HT1080 (cell line): ENCODE measurements at places on chromosomes 2 and 18.

- peak; percentile 56 for DNase-seq
Observed at GRCh38 chr2:117470311-117471095, 344.0 kb upstream of the DDX18 start.

DNA sequence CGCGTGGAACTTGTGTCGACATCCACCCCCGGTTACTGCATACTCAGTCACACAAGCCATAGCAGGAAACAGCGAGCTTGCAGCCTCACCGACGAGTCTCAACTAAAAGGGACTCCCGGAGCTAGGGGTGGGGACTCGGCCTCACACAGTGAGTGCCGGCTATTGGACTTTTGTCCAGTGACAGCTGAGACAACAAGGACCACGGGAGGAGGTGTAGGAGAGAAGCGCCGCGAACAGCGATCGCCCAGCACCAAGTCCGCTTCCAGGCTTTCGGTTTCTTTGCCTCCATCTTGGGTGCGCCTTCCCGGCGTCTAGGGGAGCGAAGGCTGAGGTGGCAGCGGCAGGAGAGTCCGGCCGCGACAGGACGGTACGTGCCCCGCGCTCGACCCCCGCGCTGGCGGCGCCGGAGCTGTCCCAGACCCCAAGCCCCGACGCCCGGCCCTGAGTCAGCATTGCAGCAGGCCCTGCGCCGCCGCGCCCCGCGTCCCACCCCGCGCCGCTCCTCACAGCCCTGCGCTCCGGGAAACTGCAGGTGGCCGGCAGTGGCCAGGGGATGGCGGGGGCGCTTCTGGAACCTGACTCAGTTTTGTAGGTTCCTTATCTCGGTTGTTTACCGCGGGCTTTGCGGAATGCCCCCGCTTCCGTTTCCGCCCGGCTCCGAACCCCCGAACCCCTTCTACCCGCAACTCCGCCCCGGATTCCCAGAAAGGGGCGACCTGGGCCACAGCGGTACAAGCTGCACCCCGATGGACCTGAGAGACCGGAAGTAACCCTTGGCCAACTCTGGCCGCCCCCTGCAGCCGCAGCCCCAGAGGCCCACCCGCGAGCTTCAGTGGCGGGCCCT lies at the start of gene CFLAR:
CFLAR (plus strand) TSS at position 50 of the 844 bp plus-strand sequence. CDS start 13,702 bp downstream, outside the sequence.
- DNase-seq = peak; percentile 63

GRCh38 chr18:4445902-4446301 lies 9.2 kb downstream of the DLGAP1 start:
- no peak for DNase-seq

GRCh38 chr2:74239346-74239745 lies 40.9 kb downstream of the MTHFD2 start:
- no peak for DNase-seq

- DNase-seq = no peak
Observed at GRCh38 chr2:120630031-120630701, 105.5 kb upstream of the GLI2 start.

- no peak for DNase-seq
Observed at GRCh38 chr2:239691720-239692119, 290.9 kb upstream of the HDAC4 start.

DNA sequence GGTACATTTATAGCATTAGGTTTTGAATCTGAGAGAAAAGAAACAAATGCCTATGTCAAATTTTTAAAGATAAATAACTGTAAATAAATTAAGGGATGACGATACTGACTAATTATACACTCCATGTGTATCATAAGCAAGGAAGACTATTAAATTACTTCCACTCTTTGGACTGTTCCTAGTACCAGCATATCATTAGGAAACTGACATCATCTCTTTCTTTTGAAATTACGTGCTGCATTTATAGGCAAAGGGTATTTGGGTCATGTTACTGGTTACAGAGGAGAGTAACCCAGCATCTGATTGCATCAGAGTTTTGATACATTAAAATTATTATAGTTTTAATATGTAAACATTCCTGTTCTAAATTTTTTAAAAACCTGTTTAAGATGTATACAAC lies 309.7 kb downstream of the XIRP2 start:
- DNase-seq = no peak

DNA sequence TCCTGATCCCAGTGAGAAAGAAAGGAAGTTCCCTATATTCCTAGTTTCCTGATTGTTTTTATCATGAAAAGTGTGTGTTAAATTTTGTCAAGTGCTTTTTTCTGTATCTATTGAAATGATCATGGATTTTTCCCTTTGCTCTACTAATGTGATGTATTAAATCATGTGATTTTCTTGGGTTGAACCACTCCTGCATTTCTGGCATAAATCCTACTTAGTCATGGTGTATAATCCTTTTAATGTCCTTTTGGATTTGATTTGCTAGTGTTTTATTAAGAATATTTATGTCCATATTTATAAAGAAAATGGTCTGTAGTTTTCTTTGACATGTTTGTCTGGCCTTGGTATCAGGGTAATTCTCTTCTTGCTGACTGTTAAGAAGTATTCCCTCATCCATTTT lies 87.3 kb upstream of the CNGA3 start:
- no peak for DNase-seq

DNA sequence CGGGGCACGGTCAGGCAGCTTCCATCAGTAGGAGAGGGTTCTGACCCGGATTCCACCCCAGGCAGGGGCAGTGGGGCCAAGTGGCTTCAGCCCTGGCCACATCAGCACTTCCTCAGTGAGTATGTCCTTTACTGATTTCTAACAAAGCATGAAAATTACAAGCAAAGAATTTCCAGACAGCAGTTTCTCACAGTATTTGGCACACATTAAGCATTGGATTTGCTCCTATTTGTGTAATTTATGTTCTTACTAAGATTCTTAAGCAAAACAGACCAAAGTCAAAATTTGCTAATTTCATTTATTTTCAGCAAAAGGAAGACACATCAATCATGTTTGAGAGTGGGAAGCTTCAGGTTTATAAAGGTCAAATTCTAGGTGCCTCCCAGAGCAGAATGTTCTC lies 73.3 kb upstream of the NFATC1 start:
- DNase-seq = no peak

DNA sequence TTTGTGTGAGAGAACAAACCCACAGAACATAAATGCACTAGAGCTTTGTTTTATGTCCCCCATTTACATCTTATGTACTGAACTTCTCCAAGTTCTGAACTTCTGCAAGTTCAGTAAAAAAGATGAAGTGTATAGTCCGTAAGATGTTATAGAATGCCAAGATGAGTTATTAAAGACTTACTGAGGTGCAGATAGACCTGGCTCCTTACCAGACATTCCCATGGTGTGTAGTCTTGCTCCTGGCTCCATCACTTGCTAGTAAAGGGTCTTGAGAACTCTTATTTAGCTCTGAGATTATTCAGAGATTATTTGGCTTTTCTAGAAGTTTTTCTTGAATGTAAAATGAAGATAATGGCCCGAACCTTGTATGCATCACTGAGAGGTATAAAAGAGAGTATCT lies 16.8 kb downstream of the GULP1 start:
- DNase-seq = no peak

- DNase-seq = no peak
Observed at GRCh38 chr2:16625201-16625729, 40.4 kb downstream of the CYRIA start.

DNA sequence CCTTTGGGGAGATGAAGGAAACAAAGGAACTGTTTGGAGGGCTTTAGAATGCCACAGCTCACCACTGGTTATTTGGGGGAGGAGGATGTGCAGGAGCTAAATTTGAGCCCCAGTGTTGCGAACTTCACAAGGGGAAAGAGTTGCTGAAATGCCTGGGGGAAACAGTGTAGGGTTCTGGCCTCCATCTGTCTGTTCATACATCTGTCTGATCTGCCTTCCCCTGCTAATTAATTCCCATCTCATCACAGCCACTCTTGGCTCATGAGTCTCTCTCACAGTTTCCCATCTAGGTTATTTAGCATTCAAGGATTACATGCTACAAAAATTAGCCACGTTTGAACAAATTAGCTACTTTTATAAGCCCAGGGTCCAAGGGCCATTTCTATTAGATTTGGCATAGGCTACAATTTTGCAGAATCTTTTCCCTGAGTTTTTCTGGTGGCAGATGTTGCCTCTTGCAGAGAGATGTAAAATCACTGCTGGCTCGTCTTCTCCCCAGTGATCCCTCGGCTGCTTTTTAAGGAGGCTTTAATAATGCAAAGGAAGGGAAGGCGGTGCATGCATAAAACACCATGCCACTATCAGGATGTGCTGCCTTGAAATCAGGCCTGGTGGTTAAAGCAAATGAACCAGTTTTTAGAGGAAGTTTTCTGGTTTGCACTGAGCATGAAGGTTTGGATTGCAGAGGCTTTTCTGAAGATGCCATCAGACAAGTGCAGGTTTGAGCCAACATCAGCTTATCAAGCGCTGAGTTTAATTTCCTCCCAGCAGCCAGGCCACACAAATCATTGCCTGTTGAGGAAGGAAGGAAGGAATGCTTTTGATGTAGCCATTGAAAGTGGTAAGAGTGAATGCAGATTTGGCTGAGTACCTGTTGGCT lies 35.0 kb downstream of the ADD2 start:
- DNase-seq = no peak

DNA sequence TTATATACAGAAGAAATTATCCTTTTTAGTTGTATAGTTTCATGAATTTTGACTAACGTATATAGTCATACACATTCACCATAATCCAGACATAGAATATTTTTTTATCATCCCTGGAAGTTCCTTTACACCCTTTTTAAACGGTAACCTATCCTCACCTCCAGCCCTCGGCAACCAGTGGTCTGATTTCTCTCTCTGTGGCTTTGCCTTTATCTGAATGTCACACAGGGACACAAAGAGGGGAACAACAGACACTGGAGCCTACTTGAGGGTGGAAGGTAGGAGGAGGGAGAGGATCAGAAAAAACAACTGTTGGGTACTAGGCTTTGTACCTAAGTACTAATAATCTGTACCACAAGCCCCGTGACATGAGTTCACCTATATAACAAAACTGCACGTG lies 191.9 kb downstream of the MC4R start:
- DNase-seq = no peak

- DNase-seq = no peak
Observed at GRCh38 chr2:162607915-162608314, 230.7 kb downstream of the KCNH7 start.

GRCh38 chr18:44309185-44309584 lies 371.5 kb upstream of the SETBP1 start:
- DNase-seq = peak; percentile 2

GRCh38 chr2:113890253-113891235 lies 655 bp downstream of the ACTR3 start:
- peak; percentile 73 for DNase-seq

GRCh38 chr2:50752237-50752636 lies 279.7 kb downstream of the NRXN1 start:
- no peak for DNase-seq

DNA sequence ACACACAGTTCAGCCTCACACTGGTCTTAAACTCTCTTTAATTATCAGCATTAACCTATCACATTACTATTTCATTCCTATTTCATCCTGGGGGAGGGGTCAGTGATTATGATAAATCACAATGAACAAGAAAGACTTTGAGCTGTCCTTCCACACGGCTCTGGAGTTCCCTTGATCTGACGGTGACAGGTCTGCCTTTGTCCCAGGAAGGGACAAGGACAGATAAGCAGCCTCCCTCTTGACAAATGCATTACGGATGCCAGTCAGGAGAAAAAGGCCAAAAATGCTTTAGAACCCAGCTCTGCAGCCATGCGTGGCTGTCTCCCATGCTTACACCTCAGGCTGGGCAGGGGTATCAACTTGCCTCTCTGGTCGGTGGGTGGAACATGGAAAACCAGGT lies 281.7 kb downstream of the BCL11A start:
- no peak for DNase-seq

- DNase-seq = no peak
Observed at GRCh38 chr2:65687614-65688013, 255.2 kb upstream of the SPRED2 start.

DNA sequence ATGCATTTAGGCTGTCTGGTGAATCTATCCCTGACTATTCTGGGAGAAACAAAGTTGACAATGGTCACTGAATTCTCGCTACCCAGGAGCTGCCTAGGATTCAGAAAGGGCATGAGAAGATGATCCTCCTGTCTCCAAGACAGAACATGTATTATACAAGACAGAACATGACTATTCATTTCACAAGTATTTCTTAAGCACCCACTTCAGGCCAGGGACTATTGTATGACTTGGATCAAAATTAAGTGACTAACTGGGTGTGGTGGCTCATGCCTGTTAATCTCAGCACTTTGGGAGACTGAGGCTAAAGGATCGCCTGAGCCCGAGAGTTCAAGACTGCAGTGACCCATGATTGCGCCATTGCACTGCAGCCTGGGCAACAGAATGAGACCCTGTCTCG lies 235.8 kb upstream of the RAB12 start:
- DNase-seq = no peak

DNA sequence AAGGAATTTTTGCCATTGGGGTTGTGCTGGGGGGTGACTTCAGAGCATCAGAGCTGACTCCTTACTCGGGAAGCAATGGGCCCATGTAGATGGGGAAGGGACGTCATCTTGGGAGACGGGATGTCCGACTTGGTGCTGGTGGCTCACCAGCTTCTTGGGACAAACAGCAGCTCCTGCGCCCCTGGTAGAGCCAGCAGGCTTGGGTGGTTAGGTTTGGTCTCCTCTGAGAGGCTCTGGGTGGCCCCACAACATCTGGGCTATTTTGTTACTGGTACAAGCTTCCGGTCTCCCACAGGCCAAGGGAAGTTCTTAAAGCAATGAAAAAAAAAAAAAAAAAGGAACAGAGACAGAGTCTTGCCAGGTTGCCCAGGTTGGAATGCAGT lies 1.8 kb downstream of the NGEF start:
- DNase-seq = no peak
